A673 (cell line): ENCODE measurements at places on chromosomes 3 and 15. TPM values are rescaled to one million over a fixed set of nuclear protein-coding genes. Genes with fewer than 3 reads are reported as not detected.

CRYGS gene
- 3.6 and 3.9 TPM in 2 replicates for total RNA-seq

ZBBX gene
- not detected in 2 replicates for total RNA-seq

GPR171 gene
- not detected in 2 replicates for total RNA-seq

- no peak for DNase-seq
Observed at GRCh38 chr15:50933341-50933740, 24.9 kb downstream of the AP4E1 start.

GRCh38 chr15:35691891-35692867, 146.2 kb upstream of the DPH6 start:
- no peak for DNase-seq

- no peak for DNase-seq
Observed at GRCh38 chr15:38651328-38652038, 86.9 kb upstream of the RASGRP1 start.

DNA sequence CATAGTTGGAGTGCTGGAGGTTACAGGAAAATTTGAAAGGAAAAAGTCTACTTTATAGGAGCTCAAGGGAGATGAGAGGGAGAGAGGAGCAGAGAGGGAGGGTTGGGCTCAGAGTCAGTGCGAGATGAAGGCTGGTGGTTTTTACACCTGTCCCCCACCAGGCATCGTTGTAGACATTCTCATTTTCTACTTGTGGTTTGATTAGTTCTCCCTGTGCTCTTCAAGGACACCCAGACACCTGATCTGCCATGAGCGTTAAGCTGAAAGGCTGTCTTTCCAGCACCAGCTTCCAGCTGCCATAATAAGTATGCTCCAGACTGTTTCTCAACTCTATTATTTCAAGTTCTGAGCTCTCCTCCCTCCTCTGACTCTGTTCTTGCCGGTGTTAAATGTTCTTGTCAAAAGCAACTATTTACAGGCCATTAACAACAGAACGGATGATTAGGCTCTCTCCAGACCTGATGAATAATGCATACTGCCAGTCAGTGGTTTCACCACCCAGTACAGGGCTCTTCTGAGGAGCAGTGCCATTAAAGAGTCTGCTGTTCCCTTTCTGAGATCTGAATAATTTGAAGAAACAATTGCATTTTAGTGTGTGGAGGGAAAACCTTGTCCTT, 514.6 kb upstream of the MCTP2 start:
- peak; percentile 20 for DNase-seq
